ENCODE measurements at places on chromosomes 2 and 18.

GRCh38 chr18:50662177-50662576 lies 102.3 kb downstream of the MAPK4 start:
- no peak for DNase-seq

DNA sequence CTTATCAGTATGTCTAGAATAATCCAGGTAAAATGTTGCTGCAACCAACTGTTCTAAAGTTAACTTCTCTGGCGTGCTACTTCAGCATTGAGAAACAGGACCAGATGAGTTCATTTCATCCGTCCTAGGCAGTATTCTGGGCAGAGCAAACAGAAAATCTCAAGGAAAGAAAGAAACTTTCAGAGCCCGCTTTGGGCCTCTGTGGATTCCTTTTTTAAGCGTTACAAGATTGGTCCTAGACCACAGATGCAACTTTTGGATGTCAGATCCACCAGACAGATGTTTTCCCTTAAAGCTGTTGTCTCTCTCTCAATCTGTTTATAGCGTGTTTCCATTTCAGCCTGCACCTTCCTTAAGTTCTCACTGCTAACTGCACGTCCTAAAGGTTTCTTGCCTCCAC lies 75.0 kb downstream of the BCL2 start:
- DNase-seq = no peak

- no peak for DNase-seq
Observed at GRCh38 chr2:230050136-230050535, 18.6 kb downstream of the SLC16A14 start.

DNA sequence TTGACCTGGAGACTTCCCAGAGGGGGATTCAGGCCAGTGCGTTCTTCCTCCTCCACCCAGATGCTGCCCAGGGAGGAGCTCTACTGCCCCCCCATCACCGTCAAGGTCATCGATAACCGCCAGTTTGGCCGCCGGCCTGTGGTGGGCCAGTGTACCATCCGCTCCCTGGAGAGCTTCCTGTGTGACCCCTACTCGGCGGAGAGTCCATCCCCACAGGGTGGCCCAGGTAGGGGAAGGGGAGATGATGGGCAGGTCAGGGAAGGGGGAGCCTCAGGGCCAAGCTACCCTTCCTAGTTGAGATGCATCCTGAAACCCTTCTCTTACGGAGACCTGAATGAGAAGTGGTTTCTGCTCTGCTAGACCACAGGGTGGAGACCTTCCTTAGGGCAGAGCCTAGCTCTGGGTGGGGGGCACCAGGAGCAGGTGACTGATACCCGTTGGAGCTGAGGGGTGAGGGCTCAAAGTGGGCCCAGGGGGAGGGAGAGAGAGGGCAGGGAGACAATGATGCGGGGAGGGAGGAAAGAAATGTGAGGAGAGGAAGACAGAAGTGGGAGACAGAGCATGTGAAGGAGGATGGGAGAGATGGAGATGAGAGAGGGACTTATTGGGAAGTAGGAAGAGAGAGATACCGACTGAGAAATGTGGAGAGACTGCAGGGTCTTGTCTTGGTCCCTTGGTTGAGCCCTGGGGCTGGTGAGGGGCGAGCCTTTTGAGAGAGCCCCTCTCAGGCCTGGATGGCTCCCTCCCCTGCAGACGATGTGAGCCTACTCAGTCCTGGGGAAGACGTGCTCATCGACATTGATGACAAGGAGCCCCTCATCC lies 159.4 kb downstream of the DYSF start:
- no peak for DNase-seq

DNA sequence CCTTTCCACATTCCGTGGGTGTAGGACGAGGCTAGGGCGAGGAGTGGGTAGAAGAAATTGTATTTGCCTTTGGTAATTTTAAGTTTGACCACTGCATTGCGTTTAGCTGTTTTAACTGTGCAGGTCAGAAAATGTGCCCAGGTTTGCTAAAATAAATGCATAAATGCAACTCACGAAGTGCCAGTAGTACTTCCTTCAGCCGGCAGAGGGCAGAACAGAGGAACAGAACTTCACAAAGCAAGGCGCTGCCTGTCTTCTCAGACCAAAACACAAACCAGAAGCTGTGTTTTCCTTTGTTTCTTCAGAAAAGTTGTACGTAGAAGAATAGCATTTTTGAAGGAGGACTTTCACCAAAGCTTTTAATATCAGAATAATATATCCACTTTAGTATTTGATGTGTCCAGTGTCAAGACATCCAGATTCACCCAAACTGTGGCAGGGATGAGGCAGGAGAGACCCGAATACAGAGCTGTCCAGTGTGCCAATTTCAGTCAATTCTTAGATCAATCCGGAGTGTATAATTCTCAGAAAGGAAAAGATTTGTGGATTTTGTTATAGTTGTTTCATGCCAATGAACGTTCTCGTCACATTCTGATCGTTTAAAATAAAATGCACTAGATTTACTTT lies 348.6 kb downstream of the DLGAP1 start:
- peak; percentile 65 for DNase-seq

GRCh38 chr2:7430869-7431641 lies 513.8 kb downstream of the RNF144A start:
- peak; percentile 69 for DNase-seq

DNA sequence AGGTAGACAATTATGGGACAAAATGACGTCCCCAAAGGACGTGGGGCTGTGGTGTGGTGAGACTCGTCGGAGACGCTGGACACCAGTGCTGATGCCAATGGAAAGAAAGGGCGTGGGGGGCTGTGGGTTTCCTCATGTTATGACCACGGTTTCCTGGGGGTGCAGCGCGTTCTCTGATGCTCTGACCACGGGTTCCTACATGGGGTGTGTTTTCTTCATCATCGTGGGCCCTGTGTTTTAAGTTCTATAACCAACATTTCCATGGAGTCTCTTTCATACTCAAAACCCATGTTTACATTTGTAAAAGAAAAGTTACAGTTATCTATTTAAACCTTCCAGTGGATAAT lies 141.6 kb downstream of the RTP5 start:
- DNase-seq = peak; percentile 47

DNA sequence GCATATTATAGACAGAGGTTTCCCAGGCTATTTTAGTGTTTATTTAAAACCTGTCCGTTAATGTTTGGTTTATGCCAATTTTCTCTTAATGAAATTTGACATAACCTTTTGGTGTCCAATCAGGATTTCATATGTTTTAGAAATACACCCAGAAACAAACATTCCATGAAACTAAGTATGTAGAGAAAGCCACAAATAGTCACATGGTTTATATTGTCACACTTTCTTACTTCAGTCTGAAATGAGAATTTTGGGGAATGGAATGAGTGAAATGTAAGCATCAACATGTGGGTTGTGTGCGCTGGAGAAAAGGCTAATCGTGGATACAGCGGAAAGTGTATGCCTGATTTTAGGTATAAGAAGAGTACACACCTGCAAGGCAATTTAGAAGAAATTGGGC lies 277.0 kb upstream of the RAB12 start:
- DNase-seq = no peak

- no peak for DNase-seq
Observed at GRCh38 chr2:181471783-181472182, 14.6 kb downstream of the ITGA4 start.

GRCh38 chr2:235666213-235666781 lies 172.5 kb downstream of the AGAP1 start:
- no peak for DNase-seq

DNA sequence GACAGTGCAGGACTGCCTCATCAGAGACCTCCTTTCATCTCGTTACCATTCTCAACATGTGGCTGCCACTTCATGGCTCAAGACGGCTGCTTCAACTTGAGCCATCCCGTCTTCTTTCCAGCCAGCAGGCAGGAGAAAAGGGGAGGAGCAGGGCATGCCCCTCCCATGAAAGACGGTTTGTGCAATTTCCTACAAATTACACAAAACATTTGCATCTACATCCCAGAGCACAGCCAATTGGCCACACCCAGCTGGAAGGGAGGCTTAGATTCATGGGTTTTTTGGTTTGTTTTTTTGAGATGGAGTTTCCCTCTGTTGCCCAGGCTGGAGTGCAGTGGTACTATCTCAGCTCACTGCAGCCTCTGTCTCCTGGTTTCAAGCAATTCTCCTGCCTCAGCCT lies 11.8 kb downstream of the UCN start:
- no peak for DNase-seq

- DNase-seq = no peak
Observed at GRCh38 chr18:26503382-26503781, 45.0 kb downstream of the KCTD1 start.

DNA sequence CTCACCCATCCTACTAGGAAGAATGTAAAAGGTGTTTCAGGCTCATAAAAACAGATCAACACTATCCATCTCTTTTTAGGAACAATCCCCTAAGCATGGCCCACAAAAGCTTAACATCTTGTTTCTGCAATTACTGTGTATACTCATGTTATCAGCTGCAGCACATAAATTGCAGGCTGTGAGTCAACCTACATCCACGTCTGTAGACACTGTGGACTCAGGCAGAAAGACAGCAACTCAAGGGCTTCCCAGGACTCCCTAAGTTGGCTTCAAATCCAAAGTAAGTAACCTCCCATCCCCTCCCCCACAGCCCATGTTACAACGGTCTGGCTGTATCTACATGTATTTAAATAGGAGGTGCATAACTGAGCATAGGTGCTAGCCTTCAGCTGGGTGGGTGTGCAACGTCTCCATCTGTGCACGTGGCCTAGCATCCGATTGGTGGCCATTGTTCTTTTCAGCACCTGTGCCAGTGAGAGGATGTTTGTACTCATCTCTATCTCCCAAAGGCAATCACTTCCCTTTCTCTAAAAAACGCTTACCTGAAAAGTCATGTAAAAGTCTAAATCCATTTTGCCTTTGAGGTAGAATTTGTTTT lies 30.1 kb downstream of the UXS1 start:
- DNase-seq = no peak

DNA sequence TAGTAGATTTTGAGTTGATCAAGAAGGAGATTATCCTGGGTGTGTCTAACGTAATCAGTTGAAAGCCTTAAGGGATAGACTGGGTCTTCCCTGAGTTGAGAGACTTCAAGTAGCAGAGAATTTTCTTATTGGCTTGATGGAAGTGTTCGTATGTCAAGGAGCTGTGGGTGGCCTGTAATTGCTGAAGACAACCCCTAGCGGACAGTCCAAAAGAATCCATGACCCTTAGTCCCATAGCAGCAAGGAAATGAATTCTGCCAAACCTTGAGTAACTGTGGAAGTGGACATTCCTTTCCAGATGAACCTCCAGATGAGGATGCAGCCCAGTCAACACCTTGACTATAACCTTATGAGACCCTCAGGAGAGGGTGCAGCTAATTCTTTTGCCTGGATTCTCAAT lies 786.3 kb downstream of the SOCS6 start:
- no peak for DNase-seq

- no peak for DNase-seq
Observed at GRCh38 chr2:189267491-189267890, 87.9 kb upstream of the COL5A2 start.

GRCh38 chr18:36066686-36067054 lies 689 bp downstream of the RPRD1A start:
- no peak for DNase-seq
